ENCODE measurements at places on chromosomes 2 and 18. TPM values are rescaled to one million over a fixed set of nuclear protein-coding genes. Genes with fewer than 3 reads are reported as not detected.

SH3BP4 gene
- total RNA-seq = 44.9 TPM

C1GALT1C1L gene
- total RNA-seq = not detected

DYSF gene
- 5.9 TPM for total RNA-seq

MALL gene
- 2.0 TPM for total RNA-seq

ZNF516 gene
- 95.2 TPM for total RNA-seq

DCC gene
- not detected for total RNA-seq

ALPG gene
- total RNA-seq = not detected

MAB21L4 gene
- 0.48 TPM for total RNA-seq

SMAD4 gene
- 159 TPM for total RNA-seq

CCL20 gene
- not detected for total RNA-seq

PRSS56 gene
- total RNA-seq = not detected

DNA sequence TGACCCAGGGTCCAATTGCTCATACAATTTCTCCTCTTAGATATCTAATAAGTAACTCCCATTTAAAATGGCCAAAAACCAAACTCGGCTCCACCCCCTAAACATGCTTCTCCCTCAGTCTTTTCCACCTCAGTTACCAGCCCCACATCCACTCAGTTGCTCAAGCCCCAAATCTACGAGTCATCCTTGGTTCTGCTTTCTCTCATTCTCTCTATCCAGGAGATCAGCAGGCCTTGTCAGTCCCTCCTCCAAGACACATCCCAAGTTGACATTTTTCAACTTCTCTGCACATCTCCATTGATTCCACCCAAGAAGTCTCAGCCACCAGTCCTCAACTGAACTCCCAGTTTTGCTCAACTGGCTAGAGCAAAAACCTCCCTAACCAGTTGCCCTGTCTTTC lies 40.5 kb upstream of the RTN4 start:
- DNase-seq = no peak

DNA sequence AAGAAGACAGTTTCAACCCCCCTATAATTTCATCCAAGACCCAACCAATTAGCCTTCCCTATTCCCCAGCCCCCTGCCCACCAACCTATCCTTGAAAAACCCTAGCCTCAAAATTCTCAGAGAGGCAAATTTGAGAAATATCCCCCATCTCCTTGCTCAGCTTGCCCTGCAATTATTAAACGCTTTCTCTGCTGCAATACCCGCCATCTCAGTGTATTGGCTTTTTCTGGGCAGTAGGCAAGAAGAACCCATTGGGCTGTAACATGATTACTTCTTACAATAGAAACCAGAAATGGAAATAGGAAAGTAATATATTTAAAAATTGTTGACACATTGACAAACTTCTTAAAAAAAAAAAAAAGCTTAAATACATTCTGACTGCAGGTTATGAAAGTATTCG lies 140.6 kb upstream of the CCDC150 start:
- no peak for DNase-seq

DNA sequence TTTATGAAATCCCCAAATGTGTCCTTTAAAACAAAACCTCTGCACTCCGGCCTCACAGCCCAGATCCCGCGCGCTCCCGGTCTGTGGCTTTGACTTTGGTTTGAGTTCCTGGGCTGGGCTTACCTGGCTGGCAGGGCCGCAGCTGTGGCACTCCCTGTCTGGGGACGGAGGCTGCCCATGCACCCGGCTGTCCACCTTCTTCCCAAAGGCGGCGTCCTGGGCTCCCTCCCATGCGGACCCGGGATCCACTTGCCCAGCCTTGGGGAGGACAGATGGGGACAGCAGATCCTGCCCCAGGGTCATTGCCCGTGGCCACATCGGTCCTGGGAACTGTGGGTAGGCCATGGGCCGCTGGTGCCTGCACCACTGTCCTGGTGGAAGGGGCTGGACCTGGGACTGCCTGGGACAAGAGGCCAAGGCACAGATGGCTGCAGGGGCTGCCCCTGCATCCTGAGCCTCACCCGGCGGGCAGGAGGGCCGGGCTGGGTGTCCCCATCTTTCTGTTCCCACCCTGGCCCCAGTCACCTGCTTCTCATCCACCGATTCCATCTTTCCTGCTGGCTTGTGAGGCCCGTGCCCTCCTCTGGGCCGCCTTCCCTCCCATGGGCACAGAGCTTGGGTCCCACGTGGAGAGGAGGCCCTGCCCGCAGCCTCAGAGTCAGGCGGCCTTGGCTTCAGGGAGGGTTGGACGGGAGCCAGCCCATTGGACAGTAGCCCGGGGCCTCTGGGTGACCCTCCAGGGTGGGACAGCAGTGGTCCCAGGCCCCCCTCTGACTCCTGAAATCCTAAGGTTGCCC lies 27.7 kb downstream of the NFATC1 start:
- no peak for DNase-seq

DNA sequence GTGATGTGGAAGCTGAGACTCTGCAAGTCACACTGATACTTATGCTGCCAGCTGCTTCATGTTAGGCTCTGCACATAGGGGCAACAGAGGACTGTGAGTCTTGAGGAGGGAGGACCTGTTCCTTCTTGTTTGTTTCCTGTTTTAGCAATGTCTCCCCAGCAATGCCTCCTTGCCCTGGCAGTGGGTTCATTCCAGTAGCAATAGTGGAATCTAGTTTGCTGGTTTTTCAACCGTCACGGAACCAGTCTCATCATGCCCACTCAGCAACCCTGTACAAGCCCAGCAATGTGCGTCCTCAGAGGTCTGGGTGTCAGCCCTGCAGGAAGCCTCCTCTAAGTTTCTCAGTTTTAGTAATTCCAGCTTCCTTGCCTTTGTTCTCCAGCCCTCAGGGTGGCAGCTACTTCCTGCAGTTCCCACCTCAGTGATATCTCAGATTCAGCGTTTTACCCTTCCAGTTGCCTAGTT lies 20.5 kb upstream of the ITGB6 start:
- DNase-seq = no peak

DNA sequence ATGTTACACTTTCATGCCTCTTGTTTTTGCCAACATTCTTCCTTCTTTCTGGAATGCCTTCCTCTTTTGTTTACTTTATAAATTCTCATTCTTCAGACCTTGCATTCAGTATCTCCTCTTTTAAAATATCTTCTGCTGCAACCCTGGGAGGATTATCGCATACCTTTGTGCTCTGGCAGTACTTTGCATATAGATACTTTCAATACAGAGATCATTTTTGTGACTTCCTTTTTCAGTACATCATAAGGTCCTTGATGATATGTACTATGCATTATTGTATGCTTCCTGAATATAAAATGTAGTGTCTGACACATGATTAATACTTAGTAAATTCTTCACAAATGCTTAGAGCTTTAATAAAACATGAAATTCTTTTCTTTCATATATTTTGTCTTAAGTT lies 538.7 kb downstream of the TRIB2 start:
- DNase-seq = no peak

DNA sequence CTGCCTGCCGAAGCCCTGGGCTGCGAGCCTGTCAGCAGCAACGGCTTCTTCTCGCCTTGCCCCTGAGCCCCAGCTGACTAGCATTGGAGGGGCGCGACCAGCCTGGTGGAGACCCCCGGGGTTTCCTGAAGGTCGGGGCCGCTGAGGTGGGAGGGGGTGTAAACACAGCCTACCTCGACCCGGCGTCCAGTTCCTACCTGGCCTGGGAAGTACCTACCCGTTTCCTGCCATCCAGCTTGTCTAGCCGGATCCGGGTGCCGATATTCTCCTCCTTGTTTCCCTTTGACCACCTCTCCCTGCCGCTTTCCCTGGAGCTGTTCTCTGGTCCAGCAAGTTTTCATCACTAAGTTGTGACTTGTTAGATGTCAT lies 511 bp downstream of the MOB4 start:
- DNase-seq = no peak

- DNase-seq = no peak
Observed at GRCh38 chr2:164847981-164848741, 6.5 kb upstream of the COBLL1 start.

- DNase-seq = no peak
Observed at GRCh38 chr18:7950380-7951136, 383.4 kb downstream of the PTPRM start.

DNA sequence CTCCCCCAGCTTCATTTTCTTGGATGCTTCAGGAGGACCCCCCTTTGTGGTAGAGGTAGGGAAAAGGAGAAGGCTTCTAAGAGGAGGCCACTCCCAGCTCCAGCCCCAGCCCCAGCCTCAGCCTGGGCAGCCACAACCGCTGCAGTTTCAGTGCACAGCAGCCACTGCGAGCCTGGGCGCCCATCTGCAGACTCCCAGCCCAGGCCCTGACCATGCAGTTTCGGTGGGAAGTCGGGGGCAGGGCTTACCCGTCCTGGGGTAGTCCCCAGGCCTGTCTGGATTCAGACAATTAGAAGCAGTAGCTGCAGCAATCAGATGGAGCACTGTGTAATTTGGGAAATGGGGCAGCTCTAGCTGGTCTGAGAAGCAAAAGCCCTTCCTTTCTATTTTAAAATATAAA lies 28.6 kb downstream of the ITM2C start:
- DNase-seq = no peak

- DNase-seq = no peak
Observed at GRCh38 chr2:18403921-18404522, 156.4 kb downstream of the RDH14 start.

GRCh38 chr18:3983351-3983969 lies 471.6 kb downstream of the DLGAP1 start:
- DNase-seq = no peak

DNA sequence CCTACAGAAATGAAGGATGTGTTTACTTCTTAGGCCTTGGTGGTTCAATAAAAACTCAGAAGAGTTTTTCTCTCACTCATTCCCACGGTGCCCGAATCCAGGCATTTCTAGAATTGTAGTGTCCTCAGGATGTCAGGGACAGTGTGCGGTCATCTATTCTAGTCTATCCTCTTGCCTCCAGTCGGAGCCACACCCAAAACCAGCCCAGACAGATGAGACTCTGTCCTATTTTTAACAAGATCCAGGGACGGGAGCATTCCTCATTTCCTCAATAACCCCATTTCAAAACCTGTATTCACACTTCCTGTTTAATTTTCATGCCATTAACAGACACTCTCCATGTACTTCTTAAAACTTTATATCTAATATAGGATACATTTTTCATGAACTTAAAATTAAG lies 11.6 kb upstream of the RBMS1 start:
- no peak for DNase-seq

GRCh38 chr18:71405169-71405809 lies 1116.4 kb downstream of the SOCS6 start:
- DNase-seq = no peak

DNA sequence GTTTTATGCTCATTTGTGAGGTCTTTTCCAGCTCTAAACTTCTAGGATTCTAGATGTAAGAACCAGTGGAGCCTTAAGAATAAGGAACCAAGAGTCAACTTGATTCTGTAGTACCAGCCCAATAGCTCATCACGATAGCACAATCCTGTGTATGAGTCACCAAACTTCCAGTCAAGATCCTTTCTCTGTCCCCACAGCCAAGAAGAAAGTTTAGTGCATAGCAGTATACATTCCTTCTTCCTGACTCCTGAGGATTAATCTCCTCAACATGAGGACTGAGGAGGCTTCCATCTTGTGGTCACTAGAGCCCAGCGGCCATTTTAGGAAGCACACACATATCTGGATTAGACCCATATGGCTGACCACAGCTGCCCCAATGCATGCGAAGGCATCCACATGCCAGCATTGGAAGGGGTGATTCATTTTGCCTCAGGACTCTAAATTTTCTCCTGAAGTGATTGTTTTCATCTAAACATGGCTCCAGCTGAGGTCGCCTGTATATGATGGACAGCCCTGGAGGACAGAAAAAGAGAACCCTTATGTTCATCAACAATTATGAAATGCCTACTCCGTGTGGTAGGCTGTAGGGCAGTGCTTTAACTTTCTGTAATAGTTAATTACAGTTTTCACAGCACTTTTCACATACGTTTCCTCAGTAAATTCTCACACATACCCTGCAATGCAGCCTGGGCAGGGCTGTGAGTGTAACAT lies 53.5 kb downstream of the RASGRP3 start:
- no peak for DNase-seq

DNA sequence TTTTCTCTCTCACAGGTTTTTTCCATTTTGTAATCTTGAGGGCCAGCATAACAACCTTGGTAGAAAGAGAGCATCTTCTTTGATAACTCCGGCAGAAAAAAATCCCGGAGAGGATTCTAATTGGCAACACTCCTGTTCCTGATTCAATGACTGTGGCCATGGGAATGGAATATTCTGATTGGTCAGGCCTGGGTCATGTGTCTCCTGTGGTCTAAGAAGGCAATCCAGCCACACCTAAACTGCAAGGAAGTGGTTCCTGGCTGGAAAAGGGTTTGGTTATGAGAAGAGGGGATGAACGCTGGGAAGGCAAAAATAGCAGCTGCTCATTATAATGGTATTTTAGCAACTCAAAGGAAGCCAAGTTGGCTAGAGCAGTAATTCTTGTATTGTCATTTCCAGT lies 24.8 kb upstream of the ZNF638 start:
- no peak for DNase-seq

- DNase-seq = no peak
Observed at GRCh38 chr2:219084791-219085190, 24.1 kb upstream of the IHH start.

DNA sequence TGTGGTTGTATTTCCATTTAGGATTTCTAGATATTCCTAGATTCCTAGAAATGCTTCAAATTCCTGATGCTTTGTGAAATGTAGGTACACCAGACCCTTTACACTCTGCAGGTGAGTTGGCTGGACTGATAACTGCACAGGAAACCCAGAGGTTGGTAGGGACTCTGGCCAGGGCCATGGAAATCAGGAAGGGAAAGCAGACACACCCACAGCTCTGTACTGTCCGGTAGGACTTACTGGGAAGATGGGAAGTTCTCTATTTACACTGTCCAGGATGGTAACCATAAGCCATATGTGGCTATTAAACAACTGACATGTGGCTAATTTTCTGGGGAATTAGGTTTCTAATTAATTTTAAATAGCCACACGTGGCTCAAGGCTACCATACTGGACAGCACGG lies 31.4 kb downstream of the NEMP2 start:
- no peak for DNase-seq

DNA sequence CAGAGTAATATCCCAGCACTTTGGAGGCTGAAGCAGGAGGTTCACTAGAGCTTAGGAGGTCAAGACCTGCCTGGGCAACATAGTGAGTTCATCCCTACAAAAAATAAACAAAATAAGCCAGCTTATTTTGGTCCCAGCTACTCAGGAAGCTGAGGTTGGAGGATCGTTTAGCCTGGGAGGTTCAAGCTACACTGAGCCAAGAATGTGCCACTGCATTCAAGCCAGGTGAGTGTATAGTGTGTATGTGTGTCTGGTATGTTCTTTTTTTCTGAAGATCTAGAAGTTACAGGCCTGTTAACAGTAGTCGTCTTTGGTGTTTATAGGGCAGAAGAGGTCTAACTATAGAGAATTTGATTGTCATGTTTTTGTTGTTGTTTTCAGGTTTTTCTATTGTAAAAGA lies 40.2 kb downstream of the ZC3H15 start:
- DNase-seq = no peak

- DNase-seq = no peak
Observed at GRCh38 chr2:222504191-222504590, 79.8 kb downstream of the SGPP2 start.

GRCh38 chr18:60372596-60372995 lies at the start of gene MC4R:
Gene MC4R (minus strand): TSS chr18:60372775. CDS start chr18:60372349, 426 bp downstream.
- no peak for DNase-seq

- DNase-seq = no peak
Observed at GRCh38 chr2:120878970-120879369, 143.3 kb downstream of the GLI2 start.

- DNase-seq = no peak
Observed at GRCh38 chr2:147293991-147294824, 550.6 kb upstream of the ACVR2A start.

Data from ovary (tissue), 10 donors.